ENCODE measurements at places on chromosomes 4 and X.

GRCh38 chr4:142100941-142101340 lies 464.6 kb downstream of the IL15 start:
- no peaks in the 10 kb centered on the region for H3K27me3 ChIP-seq
- H3K4me3 ChIP-seq = no peak overlapping the region

- no peaks in the 10 kb centered on the region for H3K27me3 ChIP-seq
- no peak overlapping the region for H3K4me3 ChIP-seq
- peaks cover 21% of the 10 kb centered on the region for H3K36me3 ChIP-seq
- DNase-seq = no peak
- H3K27ac ChIP-seq = no peak overlapping the region
- H3K4me1 ChIP-seq = peaks cover 6% of the 10 kb centered on the region
These were observed 91.5 kb downstream of the ATRX start for GRCh38 chrX:77694491-77694890.

DNA sequence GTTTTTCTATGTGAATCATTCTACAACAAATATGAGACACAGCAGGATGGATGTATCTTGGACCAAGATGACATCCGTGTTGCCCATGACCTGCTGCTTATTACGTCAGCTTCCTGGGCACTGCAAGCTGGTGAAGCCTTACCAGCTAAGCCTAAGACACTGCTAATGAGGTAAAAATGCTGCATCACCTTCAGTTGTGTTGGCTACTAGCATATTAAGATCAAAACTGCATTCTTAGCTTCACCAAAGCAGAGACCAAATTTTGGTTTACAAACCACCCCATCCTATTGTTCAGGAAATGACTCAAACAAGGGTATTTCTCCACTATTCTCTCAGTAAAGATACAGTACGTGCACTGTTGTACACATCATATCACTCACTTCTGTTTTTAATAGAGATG lies 50.3 kb downstream of the MAML3 start:
- no peaks in the 10 kb centered on the region for H3K27me3 ChIP-seq
- H3K4me1 ChIP-seq = peaks cover 57% of the 10 kb centered on the region
- H3K4me3 ChIP-seq = no peak overlapping the region

GRCh38 chrX:3697220-3697684 lies 16.2 kb downstream of the PRKX start:
- H3K4me3 ChIP-seq = no peak overlapping the region
- no peaks in the 10 kb centered on the region for H3K27me3 ChIP-seq
- DNase-seq = no peak
- H3K4me1 ChIP-seq = peaks cover 78% of the 10 kb centered on the region

- H3K36me3 ChIP-seq = peaks cover 4% of the 10 kb centered on the region
- no peaks in the 10 kb centered on the region for H3K27me3 ChIP-seq
- no peak overlapping the region for H3K27ac ChIP-seq
- no peaks in the 10 kb centered on the region for H3K4me1 ChIP-seq
These were observed 78.8 kb downstream of the TMEM164 start for GRCh38 chrX:110081740-110082139.

GRCh38 chr4:14149176-14150053 lies 521.9 kb upstream of the BOD1L1 start:
- no peaks in the 10 kb centered on the region for H3K27me3 ChIP-seq
- no peak for DNase-seq
- no peak overlapping the region for H3K27ac ChIP-seq
- no peak overlapping the region for H3K4me3 ChIP-seq
- no peaks in the 10 kb centered on the region for H3K4me1 ChIP-seq

DNA sequence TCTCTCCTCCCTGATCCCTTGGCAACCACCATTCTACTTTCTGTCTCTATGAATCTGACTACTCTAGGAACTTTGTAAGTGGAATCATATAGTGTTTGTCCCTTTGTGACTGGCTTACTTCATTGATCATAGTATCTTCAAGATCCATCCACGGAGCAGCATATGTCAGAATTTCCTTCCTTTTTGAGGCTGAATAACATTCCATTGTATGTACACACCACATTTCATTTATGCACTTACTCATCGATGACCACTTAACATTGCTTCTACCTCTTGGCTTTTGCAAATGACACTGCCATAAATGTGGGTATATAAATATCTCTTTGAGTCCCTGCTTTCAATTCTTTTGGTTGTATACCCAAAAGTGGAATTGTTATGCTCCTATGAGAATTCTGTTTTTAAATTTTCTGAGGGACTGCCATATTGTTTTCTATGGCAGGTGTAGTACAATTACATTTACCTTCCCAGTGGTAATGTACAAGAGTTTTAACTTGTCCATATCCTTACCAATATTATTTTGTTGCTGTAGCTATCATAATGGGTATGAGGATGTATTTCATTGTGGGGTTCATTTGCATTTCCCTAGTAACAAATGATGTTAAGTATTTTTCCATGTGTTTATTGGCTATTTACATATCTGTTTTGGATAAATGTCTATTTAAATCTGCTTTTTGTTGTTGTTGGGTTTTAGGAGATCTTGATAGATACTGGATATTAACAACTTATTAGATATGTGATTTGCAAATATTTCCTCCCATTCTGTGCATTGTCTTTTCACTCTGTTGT lies 466.1 kb downstream of the C4orf33 start:
- no peaks in the 10 kb centered on the region for H3K36me3 ChIP-seq
- H3K27ac ChIP-seq = no peak overlapping the region
- H3K4me3 ChIP-seq = no peak overlapping the region

DNA sequence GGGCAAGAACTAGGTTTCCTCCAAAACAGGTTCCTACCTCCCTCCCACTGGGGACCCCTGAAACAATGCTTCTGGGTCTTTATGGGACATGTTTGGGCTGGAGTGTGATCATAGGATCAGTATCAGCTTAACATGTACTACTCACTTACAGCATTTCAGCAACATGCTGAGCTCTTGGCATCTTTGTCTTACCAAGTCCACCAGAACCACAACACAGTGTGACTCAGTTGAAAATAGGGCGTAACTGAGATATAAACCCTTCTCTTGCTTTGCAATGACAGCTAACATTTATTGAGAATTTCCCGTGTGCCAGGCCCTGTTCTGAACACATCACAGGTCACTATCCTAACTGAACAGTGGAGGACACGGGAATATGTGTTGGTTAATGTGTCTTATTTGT lies 218.5 kb upstream of the LNX1 start:
- H3K27ac ChIP-seq = no peak overlapping the region
- H3K27me3 ChIP-seq = peaks cover 8% of the 10 kb centered on the region
- no peak overlapping the region for H3K4me3 ChIP-seq
- H3K4me1 ChIP-seq = no peaks in the 10 kb centered on the region
- no peak for DNase-seq
- H3K36me3 ChIP-seq = no peaks in the 10 kb centered on the region

DNA sequence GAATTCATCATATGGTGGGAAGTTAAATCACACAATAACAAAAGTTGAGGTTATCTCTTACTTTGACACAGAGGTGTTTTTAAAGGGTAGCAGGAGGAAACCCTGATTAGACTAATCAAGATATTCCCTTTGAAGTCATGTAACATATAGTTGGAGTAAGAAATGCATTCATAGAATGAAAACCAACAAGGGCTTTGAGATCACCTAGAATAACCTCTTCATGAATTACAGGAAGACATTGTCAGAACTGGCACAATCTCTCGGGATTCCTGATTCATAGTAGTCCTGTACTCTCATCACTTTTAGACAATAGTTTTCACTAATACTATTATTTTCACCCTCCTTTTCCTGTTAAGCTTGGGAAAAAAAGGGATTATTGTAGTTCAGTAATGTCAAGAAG lies 170.2 kb downstream of the PPP3CA start:
- H3K27me3 ChIP-seq = no peaks in the 10 kb centered on the region
- DNase-seq = no peak
- peaks cover 2% of the 10 kb centered on the region for H3K36me3 ChIP-seq
- peaks cover 4% of the 10 kb centered on the region for H3K4me1 ChIP-seq
- no peak overlapping the region for H3K27ac ChIP-seq
